Upper lobe of right lung (tissue), 1 donor: ENCODE measurements at places on chromosomes 5 and 9. TPM values are rescaled to one million over a fixed set of nuclear protein-coding genes. Genes with fewer than 3 reads are reported as not detected.

TMEM215 gene
- total RNA-seq, result not detected

SARDH gene
- 6.8 TPM for total RNA-seq

KIF12 gene
- total RNA-seq, result 6.2 TPM

PCDHGA4 gene
- total RNA-seq, result 3.9 TPM

TRAF1 gene
- total RNA-seq, result 6.0 TPM

QRFP gene
- total RNA-seq, result not detected

ADAMTSL2 gene
- 17.4 TPM for total RNA-seq

MSANTD3 gene
- total RNA-seq, result 18.1 TPM

TUBB4B gene
- total RNA-seq, result 191 TPM

WDR38 gene
- total RNA-seq, result not detected

TMEM232 gene
- total RNA-seq, result 3.6 TPM

PAPPA gene
- 2.9 TPM for total RNA-seq

FCN1 gene
- 63.0 TPM for total RNA-seq

ASS1 gene
- total RNA-seq, result 96.0 TPM

RNF183 gene
- not detected for total RNA-seq

ROR2 gene
- total RNA-seq, result 5.5 TPM

PCDHB13 gene
- total RNA-seq, result 3.2 TPM

TCF7 gene
- 7.0 TPM for total RNA-seq

MYMK gene
- not detected for total RNA-seq

WHRN gene
- 3.1 TPM for total RNA-seq

ENTPD8 gene
- not detected for total RNA-seq

IRX1 gene
- total RNA-seq, result 7.5 TPM

CEL gene
- 0.75 TPM for total RNA-seq

TMOD1 gene
- total RNA-seq, result 11.3 TPM

SLC46A2 gene
- 17.0 TPM for total RNA-seq

TCERG1 gene
- 46.3 TPM for total RNA-seq

ZNF618 gene
- 9.8 TPM for total RNA-seq

ADAMTSL1 gene
- 7.3 TPM for total RNA-seq

TXNDC8 gene
- total RNA-seq, result not detected

TUSC1 gene
- 15.0 TPM for total RNA-seq

FOXD4 gene
- total RNA-seq, result 0.75 TPM

CCDC192 gene
- not detected for total RNA-seq

MED7 gene
- total RNA-seq, result 10.4 TPM

CCL28 gene
- 7.7 TPM for total RNA-seq

TMEM250 gene
- total RNA-seq, result 30.7 TPM

PCDHGB6 gene
- 7.5 TPM for total RNA-seq

DBH gene
- total RNA-seq, result not detected

NDST1 gene
- total RNA-seq, result 143 TPM

GABRG2 gene
- not detected for total RNA-seq

FAM221B gene
- not detected for total RNA-seq

OMD gene
- total RNA-seq, result 6.5 TPM

TMC1 gene
- not detected for total RNA-seq
